ENCODE measurements at places on chromosomes 5 and 9.

DNA sequence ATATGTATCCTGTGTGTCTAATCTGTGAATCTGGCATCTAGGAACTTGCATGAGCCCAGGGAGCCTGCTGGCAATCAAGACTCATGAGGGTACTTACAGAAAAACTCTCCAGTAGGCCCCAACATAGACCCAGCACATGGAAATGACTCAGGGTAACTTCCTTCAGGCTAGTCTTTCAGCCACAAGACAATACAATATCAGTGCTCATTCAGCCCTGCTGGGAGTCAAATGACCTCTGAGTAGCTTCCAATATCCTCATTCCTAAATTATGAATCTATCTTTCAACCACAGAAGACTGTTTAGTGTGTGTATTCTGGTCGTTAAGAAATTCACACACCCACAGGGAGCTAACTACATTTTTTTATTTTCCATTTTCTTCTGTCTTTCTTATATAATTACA, 1273.0 kb downstream of the EFNA5 start:
- DNase-seq, result no peak

GRCh38 chr9:96660692-96661248, 5.7 kb upstream of the PRXL2C start:
- DNase-seq, result no peak

DNA sequence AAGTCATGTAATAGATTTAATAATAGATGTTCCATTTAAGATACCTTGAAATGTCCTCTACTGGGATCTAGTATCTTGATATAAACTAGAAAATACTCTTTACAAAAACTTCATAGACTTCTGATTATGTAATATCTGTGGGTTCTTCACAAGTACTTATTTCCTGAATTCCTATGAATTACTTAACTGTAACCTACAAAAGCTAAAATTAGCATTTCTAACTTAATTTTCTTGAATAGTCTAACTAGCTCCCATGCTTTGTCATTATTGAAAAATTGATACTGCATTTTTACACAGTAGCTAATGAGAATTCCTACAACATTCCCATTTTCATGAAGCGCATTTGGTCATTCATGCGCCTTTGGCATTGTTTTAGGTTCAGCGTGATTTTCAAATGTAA, 1828.2 kb downstream of the MAT2B start:
- no peak for DNase-seq

- no peak for DNase-seq
Observed at GRCh38 chr5:179762781-179763176, 30.2 kb downstream of the MAML1 start.

GRCh38 chr9:126695701-126696400, 82.1 kb downstream of the LMX1B start:
- no peak for DNase-seq

DNA sequence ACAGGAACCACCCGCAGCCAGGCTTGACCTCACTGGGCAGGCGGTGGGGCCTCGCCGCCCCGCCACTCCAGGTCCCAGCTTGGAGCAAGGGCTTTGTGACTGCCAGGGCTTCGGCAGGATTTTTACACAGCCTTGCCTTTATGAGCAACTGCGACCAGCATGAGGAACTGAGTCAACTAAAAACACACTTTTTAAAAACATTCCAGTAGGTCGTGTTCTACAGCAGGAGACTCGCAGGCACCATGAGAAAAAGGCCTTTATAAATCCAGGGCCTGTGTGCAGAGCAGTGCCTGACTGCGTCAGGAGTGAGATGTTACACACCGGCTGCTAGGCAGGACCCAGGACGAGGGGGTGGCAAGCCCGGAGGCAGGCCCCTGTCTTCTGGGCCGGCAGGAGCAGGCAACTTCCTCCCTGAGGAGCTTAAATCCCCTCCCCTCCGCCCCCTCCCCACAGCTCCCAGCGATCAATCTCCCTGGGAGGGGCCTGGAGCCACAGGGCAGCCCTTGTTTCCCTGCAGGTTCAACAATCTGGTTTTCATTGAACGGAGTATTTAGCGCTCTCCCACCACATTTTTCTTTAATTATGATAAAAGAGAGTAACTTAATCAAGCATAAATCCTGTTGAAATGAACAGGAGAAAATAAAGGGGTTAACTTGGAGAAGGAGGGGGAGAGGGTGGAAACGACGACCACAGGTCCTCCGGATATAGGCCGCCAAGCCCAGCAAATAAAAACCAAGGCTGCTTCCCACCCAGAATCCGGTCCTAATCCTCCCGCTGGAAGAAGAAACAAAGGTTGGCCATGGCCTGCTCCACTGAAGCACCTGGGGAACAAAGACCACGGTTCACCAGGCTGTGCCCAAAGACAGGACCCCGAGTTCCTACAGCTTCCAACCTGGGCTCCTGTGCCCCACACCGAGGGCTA, 92.5 kb downstream of the ROR2 start:
- no peak for DNase-seq

GRCh38 chr5:56319526-56320181, 86.5 kb upstream of the ANKRD55 start:
- no peak for DNase-seq

GRCh38 chr9:134730761-134731496, 89.3 kb downstream of the COL5A1 start:
- no peak for DNase-seq

GRCh38 chr9:123267481-123268198, 746 bp downstream of the STRBP start:
- DNase-seq, result no peak

- DNase-seq, result no peak
Observed at GRCh38 chr5:128432913-128433440, 105.1 kb downstream of the FBN2 start.

DNA sequence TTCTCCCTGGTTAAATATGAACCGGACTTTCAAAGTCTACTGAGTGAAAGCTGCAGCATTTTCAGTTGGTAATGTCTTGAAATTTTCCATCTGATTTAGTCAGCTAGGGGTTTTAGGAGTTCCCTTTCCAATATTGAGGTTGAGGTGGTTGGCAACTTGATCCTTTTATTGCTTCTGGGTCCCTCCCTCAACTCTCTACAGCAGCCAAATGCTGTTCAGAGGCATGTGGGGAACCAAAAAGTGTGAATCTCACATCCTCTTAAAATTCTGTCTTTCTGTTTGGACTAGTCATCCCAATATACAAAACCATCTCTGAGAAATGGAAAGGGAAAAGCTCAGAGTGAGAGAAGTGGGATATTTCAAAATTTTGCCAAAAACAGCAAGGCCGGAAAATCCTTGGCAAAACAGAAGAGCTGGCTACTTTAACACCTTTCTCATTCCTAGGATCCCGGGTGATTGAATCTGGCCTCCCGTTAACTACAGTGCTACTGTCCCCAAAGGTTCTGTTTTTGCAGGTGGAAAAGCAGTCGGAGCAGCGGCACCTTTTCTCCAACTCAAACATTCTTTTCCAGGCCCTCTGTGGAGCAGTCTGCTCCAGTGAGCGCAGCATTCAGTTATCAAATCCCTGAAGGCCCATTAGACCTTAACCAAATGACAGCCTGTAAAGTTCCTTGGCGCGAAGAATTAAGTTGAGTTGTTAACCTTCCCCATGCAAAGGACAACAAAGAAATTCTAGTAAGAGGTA, 345.9 kb upstream of the NUDT12 start:
- DNase-seq, result no peak

- DNase-seq, result no peak
Observed at GRCh38 chr9:93258419-93258817, 74.5 kb downstream of the WNK2 start.

DNA sequence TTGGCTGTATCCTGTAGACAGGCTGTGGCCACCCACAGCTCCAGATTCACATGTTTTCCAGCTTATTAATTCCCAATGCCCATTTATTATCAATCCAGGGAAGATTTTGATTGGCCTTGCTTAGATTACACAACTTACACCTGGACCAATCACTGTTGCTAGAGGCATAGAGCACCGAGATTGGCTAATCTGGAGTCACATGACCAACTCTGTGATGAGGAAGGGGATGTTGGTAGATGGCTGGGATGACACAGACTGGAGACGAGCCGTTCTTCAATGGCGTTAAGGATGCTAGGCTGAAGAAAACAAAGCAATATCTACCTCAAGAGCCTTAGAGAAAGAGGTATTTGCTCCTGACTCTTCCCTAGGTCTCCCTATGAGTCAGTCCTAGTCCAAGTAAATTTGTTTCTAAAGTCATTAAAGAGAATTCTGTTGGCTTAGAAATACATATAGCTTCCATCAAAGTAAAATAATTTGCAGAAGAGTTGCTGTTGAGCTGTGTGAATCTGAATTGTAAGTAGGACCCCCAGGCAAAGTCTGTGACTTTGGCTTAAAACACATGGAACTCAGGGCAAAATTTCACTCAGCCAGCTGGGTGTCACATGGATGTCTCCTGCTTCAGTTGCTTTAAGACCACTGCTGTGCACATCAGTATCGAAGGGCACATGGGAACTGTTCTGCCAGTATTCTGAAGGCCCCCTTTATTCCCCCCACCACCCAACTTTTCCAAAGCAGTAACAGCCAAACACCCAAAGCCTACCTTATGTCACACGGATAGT, 326.4 kb upstream of the KLF4 start:
- no peak for DNase-seq

DNA sequence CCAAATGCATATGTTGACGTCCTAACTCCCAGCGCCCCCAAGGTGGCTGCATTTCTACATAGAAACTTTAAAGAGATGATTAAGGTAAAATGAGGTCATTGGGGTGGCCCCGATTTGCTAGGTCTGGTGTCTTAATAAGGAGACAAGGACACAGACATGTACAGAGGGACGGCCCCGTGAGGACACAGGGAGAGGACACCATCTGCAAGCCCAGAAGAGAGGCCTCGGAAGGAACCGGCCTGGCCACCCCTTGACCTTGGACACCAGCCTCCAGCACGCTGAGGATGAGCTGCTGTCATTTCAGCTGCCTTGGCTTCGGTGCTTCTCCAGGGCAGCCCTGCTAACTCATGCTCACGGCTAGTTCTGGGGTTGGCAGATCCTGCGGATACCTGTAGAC, 73.2 kb downstream of the MRPL36 start:
- no peak for DNase-seq

DNA sequence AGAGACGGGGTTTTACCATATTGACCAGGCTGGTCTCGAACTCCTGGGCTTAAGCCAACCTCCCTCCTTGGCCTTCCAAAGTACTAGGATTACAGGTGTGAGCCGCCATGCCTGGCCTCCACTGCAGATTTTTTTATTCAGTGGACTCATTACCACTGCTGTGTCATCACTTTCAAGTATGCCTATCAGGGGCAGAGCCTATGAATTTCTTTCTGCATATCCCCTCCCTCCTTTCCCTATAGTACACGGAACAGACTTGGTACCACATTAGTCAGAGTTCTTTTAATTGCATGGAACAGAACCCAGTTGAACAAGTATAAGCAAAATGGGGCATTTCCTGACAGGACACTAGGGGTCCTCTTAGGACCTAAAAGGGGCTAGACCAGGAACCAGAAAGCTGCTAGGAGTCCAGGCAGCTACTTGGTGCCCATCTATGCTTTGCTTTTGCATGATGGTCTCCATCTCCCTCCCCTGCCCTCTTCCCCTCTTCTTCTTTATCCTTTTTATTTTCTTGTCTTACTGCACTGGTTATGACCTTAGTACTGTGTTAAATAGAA, 5.8 kb downstream of the BSPRY start:
- DNase-seq, result no peak

DNA sequence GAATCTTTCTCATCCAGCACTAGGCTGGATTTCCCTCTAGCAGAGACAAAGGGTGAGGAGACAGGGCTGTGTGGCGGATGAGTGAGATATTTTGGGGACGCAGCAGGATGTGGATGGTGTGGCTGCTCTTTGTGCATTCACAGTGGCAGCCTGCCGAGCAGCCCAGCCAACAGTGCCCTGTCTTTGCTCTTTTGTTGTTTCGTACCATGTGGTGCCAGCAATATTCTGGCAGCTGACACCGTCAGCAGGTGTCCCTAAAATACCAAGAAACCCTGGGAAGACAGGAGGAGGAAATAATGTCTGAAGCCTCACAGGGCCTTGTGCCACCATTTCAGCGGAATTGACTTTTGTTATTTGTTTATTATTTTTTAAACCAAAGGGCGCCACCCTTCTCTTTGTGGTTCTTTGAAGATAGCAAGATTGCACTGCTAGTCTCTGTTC, 141.4 kb downstream of the CCDC192 start:
- no peak for DNase-seq

DNA sequence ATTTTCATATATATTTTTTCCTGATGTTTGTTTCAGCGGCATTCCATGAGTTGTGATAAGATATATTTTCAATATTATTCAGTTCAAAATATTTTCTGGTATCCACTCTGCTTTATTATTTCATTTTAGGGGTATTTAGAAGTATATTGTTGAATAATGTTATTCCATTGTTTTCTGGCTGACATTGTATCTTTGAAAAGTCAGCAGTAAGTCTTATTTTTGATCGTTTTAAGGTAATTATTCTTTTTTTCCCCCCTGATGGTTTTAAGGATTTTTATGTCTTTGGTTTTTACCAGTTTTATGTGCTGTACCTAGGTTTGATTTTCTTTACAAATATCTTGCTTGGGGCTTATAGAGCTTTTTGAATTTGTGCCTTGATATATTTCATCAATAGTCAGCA, 6.6 kb upstream of the GLRA1 start:
- DNase-seq, result no peak

- DNase-seq, result no peak
Observed at GRCh38 chr5:139078345-139078744, 119.8 kb downstream of the SIL1 start.

DNA sequence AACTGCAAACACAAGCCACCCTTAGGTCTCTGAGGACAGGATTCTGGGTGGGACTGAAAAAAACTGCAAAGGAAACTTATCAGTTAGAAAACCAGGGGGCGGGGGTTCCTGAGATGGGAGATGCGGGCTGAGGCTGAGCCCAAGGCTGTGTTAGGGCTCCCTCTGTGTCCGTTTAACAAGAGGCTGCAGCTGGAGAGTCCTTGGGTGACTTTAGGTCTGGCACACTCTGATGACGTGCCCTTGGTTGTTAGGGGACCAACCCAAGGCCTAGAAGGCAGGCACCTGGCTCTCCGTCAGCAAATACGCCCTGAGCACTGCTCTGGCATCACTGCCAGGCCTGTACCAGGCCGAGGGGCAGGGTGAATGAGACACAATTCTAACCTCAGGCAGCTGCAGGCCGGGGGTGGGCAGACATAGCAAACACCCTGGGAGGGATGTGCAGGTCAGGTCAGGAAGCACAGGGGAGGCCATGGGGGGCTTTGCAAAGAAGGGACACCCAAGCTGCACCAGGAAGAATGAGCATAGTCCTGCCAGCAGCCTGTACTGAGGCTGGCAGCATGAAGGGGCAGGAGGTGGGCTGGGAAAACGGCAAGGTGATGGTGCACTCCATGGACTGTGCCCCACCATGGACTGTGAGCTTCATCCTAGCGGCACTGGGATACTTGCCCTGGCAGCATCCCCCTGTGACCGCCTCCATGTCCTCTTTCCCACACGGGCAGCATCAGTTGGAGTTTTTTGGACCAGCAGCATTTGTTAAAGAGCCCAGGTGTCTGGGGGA, 137.9 kb downstream of the GABBR2 start:
- no peak for DNase-seq

GRCh38 chr5:158792976-158793375, 306.7 kb downstream of the EBF1 start:
- no peak for DNase-seq

DNA sequence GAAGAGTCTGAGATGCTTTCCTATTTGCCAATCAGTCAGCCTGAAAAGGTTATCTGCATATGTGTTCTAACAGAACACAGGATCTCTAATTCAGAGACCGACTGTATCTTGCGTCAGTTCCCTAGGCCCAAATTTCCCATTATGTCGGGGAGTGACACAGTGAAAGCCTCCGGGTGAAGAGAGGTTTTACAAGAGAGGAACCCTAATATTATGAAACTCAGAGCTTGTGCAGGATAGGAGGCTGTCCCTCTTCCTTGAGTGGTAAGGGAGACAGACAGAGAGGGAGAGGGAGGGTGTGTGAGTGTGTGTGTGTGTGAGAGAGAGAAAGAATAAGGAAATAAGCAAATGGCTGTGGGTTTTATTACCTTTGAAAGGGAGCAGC, 1.9 kb downstream of the CD14 start:
- DNase-seq, result no peak

GRCh38 chr9:137194388-137194787, 5.9 kb downstream of the SSNA1 start:
- no peak for DNase-seq

All from stimulated activated CD4-positive, alpha-beta T cell treated with anti-CD3 and anti-CD28 coated beads, TNF-alpha, amount 100 ng/mL, for 1 hour (primary cell).